ENCODE measurements at places on chromosomes 5 and 9.
A peak's percentile ranks its signal among the peaks of the same experiment; 100 is the strongest.

DNA sequence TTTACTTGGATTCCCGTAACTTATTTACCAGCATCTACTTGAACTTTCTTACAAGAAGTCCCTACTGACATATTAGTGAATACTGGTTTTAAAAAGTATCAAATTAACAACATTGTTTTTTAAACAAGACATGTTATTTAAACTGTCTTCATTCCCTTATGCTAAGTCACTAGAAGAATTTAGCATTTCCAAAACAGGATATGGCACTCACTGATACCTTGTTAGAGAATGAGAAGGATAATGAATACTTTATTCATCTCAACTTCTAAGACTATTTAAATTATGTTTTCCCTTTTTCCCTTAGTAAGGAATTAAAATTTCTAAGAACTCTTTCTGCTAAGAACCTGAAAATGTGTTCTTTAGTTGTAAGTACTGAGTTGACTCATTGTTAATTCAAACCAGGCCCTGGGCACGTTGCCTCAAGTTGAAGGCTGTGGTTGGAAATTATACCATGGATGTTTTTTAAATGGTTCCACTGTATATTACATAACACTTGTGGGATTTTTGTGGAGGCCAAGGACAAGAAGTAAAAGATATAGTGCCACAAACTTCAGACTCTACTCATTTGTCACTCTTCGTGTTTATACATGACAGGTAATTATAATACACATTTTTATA is 219.0 kb upstream of the EDIL3 start:
- peak; percentile 74 for DNase-seq

GRCh38 chr9:111016426-111017045 is 21.7 kb downstream of the LPAR1 start:
- no peak for DNase-seq

DNA sequence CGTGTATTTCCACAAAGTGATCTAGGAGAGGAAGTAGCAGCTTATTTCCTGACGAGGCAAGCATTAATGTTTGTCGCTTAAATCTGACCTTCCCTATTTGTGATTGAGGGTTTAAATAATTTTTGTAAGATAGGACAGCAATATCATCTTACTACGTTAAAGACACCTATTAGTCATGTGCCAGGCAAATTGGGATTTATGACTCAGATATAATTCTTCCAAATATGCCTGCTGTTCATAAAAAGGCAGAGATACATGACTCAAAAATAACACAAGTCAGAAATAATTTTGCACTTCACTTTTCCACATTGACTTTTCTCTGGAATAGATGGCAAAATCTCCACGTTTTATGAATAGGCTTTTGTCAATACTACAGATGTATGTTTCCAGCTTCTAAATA is 43.0 kb upstream of the CDH12 start:
- no peak for DNase-seq

- no peak for DNase-seq
Measured at GRCh38 chr5:14851050-14851419, 20.5 kb downstream of the ANKH start.

- no peak for DNase-seq
Measured at GRCh38 chr9:206481-206880, 8.2 kb upstream of the DOCK8 start.

GRCh38 chr9:94720846-94721549 is 5.5 kb upstream of the AOPEP start:
- DNase-seq, result no peak
